ENCODE measurements at places on chromosomes 3 and 15. TPM values are rescaled to one million over a fixed set of nuclear protein-coding genes. Genes with fewer than 3 reads are reported as not detected.

- DNase-seq = no peak
- no peak overlapping the region for H3K4me3 ChIP-seq
- no peak overlapping the region for H3K27ac ChIP-seq
- H3K27me3 ChIP-seq = no peaks in the 10 kb centered on the region
- H3K4me1 ChIP-seq = peaks cover 9% of the 10 kb centered on the region
Observed at GRCh38 chr3:10169000-10169496, 4.3 kb downstream of the IRAK2 start.

DNA sequence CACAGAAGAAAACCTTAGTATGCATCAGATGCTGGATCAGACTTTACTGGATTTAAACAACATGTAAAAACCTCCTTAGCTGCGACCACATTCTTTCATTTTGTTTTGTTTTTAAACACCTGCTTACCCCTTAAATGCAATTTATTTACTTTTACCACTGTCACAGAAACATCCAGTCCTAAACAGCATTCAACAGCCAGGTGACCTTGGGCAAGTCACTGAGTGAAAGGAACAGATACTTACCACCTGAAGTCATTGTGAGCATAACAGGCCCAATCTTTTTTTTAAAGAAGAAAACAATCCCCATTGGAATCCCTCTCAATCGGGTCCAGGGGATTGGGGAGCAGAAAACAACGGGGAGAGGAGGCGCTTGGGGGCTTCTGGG is 390 bp downstream of the STARD5 start:
- peak; percentile 29 for DNase-seq
- peaks cover 16% of the 10 kb centered on the region for H3K36me3 ChIP-seq
- H3K27ac ChIP-seq = peak overlapping the region; percentile 19
- peak overlapping the region; percentile 88 for H3K4me3 ChIP-seq
- no peaks in the 10 kb centered on the region for H3K27me3 ChIP-seq

GRCh38 chr3:122758877-122759560 is 34.6 kb downstream of the HSPBAP1 start:
- no peak overlapping the region for H3K27ac ChIP-seq
- peaks cover 10% of the 10 kb centered on the region for H3K4me1 ChIP-seq
- no peaks in the 10 kb centered on the region for H3K27me3 ChIP-seq
- no peaks in the 10 kb centered on the region for H3K36me3 ChIP-seq

DNA sequence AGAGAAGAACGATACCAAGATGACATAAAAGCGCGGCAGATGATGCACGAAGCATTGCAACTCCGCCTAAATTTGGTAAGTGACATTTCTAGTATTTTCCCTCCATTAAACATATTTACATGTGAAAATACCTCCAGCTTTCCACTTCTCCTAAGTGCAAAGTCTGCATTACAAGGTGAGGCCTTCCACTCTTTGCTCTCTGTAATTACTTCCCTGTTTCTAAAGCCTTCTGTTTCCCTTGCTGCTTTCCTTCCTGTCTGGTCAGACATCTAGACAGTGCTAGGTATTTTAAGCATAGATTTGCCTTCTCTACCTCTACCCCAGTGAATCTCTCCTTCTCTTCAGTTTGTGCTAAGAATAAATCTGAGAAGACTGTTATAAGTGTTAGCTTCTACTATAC is 1.9 kb downstream of the P2RY12 start:
- no peaks in the 10 kb centered on the region for H3K27me3 ChIP-seq
- H3K27ac ChIP-seq = no peak overlapping the region
- peaks cover 17% of the 10 kb centered on the region for H3K4me1 ChIP-seq
- no peaks in the 10 kb centered on the region for H3K36me3 ChIP-seq
- DNase-seq = no peak

RYK gene
- 100 TPM for total RNA-seq

GRCh38 chr3:123732447-123732846 is 147.6 kb upstream of the HACD2 start:
- peak overlapping the region; percentile 92 for H3K27ac ChIP-seq
- DNase-seq = peak; percentile 74
- H3K4me3 ChIP-seq = no peak overlapping the region
- peaks cover 49% of the 10 kb centered on the region for H3K4me1 ChIP-seq
- peaks cover 33% of the 10 kb centered on the region for H3K36me3 ChIP-seq

DNA sequence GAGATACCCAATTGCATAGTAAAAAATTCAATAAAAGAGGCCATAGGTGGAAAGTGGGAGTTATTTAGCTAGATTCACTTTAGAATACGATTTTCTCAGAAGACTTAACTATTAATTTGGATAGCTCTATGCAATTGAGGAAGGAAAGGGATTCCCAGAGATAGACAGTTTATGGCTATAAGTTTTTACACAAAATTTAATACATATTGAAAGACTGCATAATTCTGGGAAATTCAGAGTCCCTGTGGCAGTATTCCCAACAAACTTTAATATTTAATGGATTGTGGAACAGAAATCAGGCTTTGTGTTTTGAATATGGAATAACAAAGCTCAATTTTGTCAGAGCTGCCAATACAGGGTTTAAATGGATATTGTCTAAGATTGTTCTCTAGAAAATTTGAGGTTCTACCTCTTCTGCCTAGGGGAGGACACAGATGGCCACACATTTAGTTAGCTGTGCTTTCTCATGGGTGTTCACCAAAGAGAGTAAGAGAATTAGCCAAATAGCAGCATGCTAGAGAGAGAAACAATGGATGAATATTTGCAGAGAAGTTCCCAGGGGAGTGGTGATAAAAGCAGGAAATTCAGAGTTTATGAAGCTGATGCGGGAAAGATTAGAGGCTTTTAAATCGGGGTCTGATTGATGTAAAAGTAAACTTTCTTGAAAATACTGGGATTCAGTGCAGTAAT is 8.5 kb downstream of the ISL2 start:
- no peaks in the 10 kb centered on the region for H3K36me3 ChIP-seq
- no peaks in the 10 kb centered on the region for H3K4me1 ChIP-seq
- DNase-seq = no peak
- H3K27ac ChIP-seq = no peak overlapping the region
- peaks cover 63% of the 10 kb centered on the region for H3K27me3 ChIP-seq

DNA sequence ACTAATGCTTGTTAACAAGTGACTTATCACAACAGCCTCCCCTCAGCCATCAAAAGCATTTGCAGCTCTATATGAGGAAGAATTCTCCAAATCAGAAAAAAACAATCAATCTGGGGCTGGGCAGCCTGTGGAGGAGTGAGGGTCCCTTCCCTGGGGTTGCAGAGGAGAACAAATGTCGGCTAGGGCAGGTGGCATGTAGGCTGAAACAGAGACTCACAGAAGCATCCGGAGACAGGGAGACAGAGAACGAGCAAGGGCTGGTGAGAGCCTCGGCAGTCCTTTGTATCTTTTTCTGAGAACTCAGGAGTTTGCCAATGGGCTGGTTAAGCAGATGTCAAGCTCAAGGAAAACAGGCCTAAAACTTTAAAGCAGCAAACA is 15.8 kb downstream of the ITGA11 start:
- no peak overlapping the region for H3K4me3 ChIP-seq
- H3K27me3 ChIP-seq = no peaks in the 10 kb centered on the region
- peak overlapping the region; percentile 36 for H3K27ac ChIP-seq
- H3K4me1 ChIP-seq = peaks cover 37% of the 10 kb centered on the region
- DNase-seq = no peak

GRCh38 chr3:46316206-46316605 is 37.7 kb upstream of the CCR2 start:
- no peaks in the 10 kb centered on the region for H3K36me3 ChIP-seq
- H3K27me3 ChIP-seq = peaks cover 9% of the 10 kb centered on the region
- H3K4me1 ChIP-seq = no peaks in the 10 kb centered on the region
- H3K4me3 ChIP-seq = no peak overlapping the region

NR1I2 gene
- not detected for total RNA-seq

REC114 gene
- not detected for total RNA-seq

SLC28A2 gene
- total RNA-seq = not detected

SNX1 gene
- 40.5 TPM for total RNA-seq

DNA sequence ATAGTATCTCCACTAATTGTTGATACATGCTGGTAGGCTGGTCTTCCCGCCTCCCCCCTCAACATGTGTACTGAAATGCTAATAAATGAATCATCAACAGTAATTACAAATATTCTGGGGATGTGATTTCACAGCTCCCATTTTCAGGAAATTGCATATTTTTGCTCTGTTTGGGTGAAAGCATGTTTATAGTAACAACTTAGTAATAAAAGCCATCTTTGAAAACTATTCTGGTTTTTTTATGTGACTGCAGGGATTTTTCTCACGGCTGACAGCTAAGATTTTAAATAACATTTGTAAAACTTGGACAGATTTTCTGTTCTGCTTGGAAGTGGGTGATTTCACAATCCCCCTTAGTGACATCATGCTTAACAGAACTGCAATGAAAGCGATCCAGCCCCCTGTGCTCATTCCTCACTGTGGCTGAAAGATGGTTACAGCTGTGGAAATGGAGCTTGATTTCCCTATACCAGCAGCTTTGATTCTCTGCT is 25.6 kb upstream of the FAM174B start:
- DNase-seq = peak; percentile 90
- peaks cover 24% of the 10 kb centered on the region for H3K4me1 ChIP-seq
- H3K4me3 ChIP-seq = peak overlapping the region; percentile 15
- H3K36me3 ChIP-seq = no peaks in the 10 kb centered on the region
- no peaks in the 10 kb centered on the region for H3K27me3 ChIP-seq

DNA sequence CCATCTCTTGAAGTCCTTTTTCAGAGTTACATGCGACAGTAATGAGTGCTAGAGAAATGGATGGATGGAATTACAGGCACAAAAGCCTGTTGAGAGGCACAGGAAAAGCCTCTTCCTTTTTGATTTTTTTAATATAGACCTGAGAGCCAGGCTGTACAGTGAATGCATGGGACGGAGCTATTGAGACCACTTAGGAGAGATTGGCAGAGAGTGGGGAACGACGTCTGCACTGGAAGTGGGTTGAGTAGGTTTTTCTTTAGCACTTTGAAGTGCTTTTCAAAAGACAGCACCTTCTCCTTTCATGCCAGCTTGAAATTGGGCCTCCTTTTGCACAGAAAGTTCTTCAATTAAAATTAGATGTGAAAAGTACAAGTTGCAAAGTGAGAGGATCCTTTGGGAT is 37.0 kb downstream of the GLDN start:
- no peak for DNase-seq
- H3K27ac ChIP-seq = no peak overlapping the region
- H3K27me3 ChIP-seq = no peaks in the 10 kb centered on the region
- H3K36me3 ChIP-seq = no peaks in the 10 kb centered on the region

GRCh38 chr3:2517500-2518172 is 419.0 kb downstream of the CNTN4 start:
- no peaks in the 10 kb centered on the region for H3K36me3 ChIP-seq
- no peak overlapping the region for H3K4me3 ChIP-seq
- H3K4me1 ChIP-seq = no peaks in the 10 kb centered on the region
- no peak for DNase-seq
- H3K27me3 ChIP-seq = no peaks in the 10 kb centered on the region

DNA sequence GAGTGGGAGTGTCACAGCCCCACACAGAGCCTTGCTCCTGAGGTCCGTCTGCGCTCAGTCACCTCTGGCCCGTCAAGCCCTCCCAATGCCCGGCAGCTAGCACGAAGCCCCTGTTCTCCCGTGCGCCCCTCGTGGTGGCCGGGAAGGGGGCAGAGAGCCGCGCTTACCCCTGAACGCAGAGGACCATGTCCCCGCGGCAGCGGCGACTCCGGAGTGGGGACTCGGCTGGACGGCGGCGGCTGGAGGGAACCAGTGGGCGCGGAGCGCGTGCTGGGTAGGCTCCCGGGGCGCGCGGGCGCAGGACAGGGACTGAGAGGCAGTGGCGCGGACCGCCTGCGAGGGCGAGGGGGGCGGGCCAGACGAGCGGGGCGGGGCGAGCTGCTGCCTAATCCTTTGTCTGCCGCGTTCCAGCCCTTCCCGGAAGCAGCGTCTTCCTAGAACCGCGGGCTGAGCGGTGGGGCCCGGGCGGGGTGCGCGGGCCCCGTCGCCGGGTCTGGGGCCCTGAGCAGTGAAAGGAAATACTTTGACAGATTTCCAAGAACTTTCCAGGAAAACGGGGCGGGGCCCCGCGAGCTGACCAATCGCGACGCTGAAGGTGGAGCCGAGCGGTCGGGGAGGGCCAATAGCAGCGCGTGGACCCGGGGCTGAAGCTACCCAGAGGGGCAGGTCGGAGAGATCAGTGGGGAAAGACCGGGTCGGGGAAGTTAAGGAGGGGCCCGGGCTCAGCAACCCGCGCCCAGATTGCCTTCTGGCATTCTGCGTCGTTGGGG is at the start of gene CISH:
CISH (minus strand) TSS at position 311 of the 770 bp plus-strand sequence; CDS start at position 187, 124 bp downstream.
- no peak within 1 kb of the TSS for H3K27ac ChIP-seq
- no peaks in the 10 kb centered on the region for H3K4me1 ChIP-seq
- DNase-seq = peak; percentile 94

DNA sequence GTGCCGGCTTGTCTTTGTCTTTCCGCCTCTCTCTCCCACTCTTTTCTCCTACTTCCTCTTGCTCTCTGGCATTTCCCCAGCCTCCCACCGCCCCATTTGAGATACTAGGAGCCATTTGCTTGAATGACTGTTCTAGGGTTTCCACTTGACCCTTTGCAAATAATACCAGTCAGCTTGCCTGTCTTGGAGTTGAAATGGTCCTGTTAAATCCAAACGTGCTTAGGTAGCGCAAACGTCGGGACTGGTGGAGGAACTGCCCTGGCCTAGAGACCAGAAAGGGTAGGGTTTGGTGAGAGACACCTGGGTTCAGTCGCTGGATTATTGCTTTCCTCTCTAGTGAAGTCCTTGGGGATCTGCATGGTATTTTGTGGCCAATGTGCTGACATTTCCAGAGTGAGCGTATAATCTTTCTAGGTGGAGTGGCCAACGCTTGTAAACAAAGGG is 10.6 kb downstream of the ZIC1 start:
- no peaks in the 10 kb centered on the region for H3K27me3 ChIP-seq
- no peak for DNase-seq
- H3K36me3 ChIP-seq = 0 out of 2 replicates have a peak, but pooled peaks cover 12% of the 10 kb centered on the region
- H3K27ac ChIP-seq = no peak overlapping the region

DNA sequence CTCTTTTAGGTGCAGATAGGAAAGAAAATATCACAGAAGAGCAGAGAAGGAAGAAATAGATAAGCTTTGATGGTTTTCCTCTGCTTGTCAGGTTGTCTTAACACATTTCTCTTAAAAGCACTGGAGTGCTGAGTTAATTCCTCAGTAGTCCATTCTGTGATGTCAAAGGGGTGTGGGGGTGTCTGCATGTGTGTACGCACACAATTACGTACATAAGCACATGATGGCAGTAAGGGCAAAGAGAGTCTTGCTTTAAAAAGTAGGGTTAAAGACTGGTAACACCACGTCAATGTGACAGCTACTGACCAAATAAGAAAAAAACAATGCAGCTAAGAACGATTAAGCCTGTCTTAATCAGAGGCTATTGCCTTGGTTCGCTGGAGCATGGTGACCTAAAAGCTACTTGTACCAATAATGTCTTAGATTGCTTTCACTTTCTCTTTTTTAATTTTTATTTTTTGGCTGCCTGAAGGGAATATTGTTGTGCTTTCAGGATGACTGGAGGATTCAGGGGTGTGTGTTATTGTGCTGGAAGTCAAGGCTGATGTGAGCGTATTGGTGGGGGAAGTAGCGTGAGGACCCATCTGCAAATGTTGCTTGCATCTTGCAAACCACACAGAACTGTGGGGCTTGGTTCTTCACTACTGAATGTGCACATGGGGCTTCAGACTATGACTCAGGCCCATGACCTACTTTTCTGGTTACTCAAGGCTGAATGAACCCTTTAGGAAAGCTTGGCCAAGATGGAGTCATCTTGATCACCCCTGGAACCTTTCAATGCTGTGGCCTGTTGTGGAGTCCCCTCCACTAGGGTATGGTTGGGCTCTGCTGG is 417.8 kb upstream of the TPM1 start:
- peaks cover 38% of the 10 kb centered on the region for H3K4me1 ChIP-seq
- no peaks in the 10 kb centered on the region for H3K27me3 ChIP-seq
- H3K36me3 ChIP-seq = no peaks in the 10 kb centered on the region
- H3K4me3 ChIP-seq = peak overlapping the region; percentile 76
- DNase-seq = peak; percentile 96
- peak overlapping the region; percentile 96 for H3K27ac ChIP-seq

AADACL2 gene
- total RNA-seq = not detected
